ENCODE measurements at places on chromosomes 5 and 9.

- no peak for DNase-seq
These were observed 129.7 kb upstream of the CHD1 start for GRCh38 chr5:99058466-99058865.

DNA sequence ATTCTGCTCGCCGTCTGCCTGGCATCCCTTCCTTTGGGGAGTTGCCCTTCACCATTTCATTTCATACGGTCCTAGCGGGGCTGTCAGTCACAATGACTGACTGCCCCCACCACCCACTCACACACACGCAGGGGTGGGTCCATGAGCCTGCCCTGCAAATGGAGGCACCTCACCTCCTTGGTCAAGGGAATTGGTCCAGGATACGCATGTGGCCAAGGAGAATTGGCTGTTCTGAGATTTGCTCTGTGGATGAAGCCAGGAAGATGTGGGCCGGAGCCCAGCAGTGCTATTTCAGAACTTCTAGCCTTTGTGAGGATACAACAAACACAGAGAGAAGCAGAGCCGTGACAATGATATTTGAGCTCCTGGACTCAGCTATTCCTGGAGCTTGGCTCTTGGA, 17.0 kb downstream of the C1QTNF2 start:
- DNase-seq, result no peak

GRCh38 chr5:98569288-98569687, 204.2 kb upstream of the RGMB start:
- DNase-seq, result no peak

- DNase-seq, result no peak
These were observed 2295.1 kb upstream of the WWC1 start for GRCh38 chr5:165996201-165996875.

DNA sequence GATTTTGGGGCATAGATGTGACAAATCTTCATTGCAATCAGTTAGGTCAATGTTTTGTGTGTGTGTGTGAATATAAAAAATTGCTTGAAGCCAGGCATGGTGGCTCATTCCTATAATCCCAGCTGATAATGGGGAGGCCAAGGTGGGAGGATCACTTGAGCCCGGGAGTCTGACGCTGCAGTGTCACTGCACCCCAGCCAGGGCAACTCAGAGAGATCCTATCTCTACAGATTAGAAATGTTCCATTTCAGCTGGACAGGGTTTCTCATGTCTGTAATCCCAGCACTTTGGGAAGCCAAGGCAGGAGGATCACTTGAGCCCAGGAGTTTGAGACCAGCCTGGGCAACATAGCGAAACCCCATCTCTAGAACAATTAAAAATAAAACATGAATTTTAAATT, 11.5 kb downstream of the OR2V2 start:
- no peak for DNase-seq

Data from T47D (cell line).